Hypothalamus (tissue), 51 donors: ENCODE measurements at places on chromosomes 3 and 15.

GRCh38 chr15:95596496-95596895 lies 734.0 kb upstream of the NR2F2 start:
- no peak for DNase-seq

GRCh38 chr15:29568840-29569532 lies 253.3 kb downstream of the TJP1 start:
- no peak for DNase-seq

DNA sequence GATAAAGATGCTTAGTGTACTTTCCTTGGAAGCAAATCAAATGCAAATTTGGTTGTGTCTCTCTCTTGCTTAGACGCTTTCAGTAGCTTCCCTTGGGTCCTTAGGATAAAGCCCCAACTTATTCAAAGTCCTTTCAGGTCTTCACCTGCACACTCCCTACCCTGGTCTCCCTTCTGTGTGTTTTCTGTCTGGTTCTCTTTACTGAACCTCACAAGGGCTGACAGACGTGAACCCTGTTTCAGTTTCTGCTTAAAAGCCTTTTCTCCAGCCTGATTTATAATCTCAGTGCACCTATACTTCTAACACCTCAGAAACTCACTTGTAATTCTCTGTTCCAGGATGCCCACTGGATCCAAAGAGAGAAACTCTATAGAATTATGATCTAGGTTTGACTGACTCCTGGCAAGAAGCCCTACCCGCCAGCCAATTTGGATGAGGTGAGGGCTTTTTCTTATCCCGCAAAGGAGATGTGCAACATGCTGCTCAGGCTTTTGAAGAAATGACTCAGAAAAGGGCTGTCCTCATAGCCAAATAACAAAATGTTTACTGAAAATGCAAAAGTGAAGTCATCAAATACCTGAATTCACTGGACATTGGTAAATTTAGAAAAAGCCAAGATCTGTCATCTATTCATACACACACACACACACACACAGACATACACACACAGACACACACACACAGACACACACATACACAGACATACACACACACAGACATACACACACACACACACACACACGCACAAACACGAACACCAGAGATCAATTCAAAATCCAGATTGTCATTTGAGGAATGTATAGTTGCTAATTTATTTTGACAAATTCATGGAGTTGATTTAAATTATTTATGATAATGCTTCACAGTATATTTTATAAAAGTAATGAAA lies 102.4 kb upstream of the EOMES start:
- no peak for DNase-seq

DNA sequence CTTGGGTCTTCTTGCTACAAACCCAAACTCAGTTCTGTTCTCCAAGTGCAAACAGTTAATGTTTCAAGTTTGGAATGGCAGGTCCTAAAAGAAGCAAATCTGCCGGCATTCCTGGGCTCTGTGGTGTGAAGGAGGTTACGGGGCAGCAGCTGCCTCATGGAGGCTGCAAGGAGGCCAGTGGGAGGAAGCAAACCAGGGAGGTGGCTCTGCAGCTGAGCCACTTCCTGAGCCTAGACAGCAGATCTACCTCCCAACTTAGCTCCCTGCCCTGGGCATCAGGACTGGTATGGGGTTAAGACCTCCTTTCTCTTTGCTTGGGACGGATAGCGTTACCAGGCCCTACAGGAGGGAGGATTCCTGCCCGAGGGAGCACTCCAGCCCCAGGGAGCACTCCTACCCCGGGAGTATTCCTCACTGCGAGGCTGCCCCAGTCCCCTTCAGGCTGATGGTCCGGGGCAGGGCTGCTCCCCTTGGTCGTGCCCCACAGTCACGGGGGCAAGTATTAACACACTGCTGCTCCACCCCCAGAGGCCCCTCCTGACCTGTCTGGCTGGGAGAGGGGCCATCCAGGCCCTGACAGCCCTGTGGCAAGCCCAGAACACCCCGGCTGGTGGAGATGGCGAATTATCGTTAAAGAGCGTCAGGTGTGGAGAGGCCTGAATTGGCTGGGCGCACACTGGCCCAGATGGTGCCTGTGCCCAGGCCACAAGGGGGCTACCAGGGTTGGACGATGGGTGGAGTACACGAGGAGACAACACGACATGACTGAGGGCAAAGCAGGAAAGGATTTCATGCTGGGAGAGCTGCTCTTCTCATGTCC lies 129.9 kb downstream of the ATP10A start:
- no peak for DNase-seq

DNA sequence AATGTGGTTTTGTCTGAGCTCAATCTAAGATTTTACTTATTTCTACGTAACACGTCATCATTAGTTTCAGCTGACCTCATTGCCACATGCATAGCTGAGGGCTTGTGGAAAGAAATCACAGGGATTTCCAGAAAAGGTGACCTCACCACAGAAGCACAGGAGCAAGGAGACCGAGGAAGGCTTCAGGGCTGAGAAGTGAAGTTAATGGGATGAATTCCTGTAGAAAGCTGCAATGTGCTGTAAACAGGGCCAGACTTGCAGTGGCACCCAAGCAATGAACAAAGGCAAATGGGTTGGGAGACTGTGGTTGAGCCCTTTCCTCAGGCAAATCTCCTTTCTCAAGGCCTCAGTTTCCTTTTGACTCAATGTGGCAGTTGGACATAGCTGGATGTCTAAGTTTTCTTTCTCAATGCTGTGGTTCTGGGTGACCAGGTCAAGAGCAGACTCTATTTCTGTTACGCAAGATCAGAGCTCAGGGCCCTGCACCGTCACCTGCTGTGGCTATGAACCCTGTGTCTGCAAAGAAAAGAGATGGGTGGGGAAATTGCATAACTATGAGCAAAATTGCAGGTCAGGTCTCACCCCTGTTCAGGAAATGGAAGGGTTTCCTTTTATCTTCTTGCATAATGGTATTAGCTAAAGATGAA lies 252.2 kb upstream of the TBL1XR1 start:
- DNase-seq, result no peak

- DNase-seq, result no peak
These were observed 199.5 kb downstream of the KLF13 start for GRCh38 chr15:31525988-31526665.

- no peak for DNase-seq
These were observed 3.5 kb upstream of the PPCDC start for GRCh38 chr15:75019916-75020315.

GRCh38 chr15:44720460-44721176 lies 9.3 kb downstream of the B2M start:
- no peak for DNase-seq

DNA sequence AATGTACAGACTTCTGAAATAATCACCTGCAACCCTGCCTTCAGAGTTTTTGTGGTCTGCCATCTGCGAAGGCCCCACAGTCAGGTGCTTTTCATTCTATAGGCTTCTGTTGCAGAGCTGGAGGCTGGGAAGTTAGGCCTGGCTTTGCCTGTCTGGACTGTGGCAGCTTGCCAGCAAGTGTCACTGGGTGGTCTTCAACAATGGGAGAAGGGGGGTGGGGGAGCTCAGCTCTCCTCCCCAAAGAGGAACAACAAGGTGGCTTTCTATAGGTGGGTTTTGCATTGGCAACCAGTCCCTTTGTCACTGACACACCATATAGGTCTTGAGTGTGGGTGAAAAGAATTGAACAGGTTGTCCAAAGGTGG lies 7.3 kb downstream of the BOC start:
- no peak for DNase-seq

DNA sequence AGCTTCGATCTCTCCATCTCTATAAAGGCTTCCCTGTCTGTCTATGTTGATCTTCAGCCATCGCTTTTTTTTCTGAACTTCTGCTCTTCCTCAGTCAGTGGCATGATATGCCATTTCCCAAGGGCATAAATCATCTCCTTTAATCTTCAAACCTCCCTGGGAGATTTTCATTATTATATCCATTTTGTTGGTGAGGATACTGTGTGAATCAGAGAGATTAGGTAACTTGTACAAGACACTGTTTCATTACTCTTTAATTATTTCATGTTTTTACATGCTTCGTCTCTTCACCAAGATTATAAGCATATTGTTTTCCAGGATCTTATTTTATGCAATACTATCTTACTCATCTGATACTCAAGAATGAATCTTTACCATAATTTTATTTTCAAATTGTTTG lies 124.8 kb upstream of the ATP11B start:
- DNase-seq, result no peak

DNA sequence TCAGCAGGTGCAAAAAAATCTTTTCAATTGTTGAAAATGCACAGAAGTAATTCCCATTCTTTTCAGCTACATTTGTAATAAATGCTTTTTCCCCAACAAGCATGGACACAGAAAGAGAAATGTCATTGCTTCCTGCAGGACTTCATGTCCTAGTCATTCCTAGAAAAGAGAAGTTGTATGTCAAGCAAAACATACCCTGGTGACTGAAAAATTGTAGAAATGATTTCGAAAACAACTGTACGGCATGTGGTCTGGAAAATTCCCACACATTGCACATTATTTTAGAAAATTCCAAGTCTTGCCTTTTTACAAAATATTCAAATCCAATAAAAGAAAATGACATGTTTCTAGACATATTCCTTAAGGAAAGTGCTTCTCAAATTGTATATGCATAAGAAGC lies 50.4 kb upstream of the ALCAM start:
- no peak for DNase-seq

DNA sequence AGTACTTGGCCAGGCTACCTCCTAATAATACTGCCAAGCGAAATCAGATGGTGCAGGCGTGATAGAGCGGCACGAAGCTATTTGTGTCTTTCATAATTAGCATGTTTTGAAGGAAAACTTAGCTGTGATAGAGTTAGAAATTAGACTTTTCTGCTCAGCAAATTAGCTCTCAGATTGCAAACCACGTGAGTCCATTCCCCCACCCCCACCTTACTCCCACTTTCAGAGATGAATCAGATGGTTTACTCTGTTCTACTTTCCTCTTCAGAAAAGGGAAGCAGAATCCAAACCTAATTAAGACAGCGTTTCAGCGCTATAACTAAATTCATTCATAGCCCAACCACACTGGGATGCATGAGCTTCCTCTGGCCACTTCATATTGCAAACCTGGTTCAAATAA lies 214.6 kb downstream of the SLCO3A1 start:
- DNase-seq, result no peak

GRCh38 chr3:133840055-133840737 lies 34.6 kb downstream of the SRPRB start:
- DNase-seq, result no peak

- DNase-seq, result no peak
These were observed 790 bp upstream of the SRGAP3 start for GRCh38 chr3:9250236-9250635.

- no peak for DNase-seq
These were observed 172.7 kb downstream of the ZBTB20 start for GRCh38 chr3:114974387-114974786.

- no peak for DNase-seq
These were observed 213.2 kb upstream of the DCBLD2 start for GRCh38 chr3:99114565-99115291.

GRCh38 chr15:76105391-76105790 lies 45.6 kb downstream of the TMEM266 start:
- DNase-seq, result no peak

DNA sequence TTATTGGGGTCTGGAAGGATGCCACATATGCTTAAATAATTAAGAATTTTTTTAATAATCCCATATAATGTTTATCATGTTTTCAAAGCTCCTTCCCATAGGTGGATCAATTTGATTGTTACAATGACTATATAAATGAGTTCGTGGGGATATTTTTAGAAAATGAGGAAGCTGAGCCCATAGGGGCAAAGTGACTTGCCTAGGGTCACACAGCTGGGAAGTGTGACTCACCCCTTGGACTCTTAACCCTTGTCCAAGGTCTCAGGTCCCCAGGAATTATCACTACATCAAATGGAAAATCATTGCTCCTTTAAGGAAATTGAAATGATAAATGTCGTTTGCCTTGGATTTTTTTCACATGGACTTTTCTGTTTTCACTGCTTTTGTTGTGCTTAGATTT lies 161.2 kb upstream of the RGMA start:
- DNase-seq, result no peak

- DNase-seq, result peak; percentile 64
These were observed 1.1 kb downstream of the TMEM158 start for GRCh38 chr3:45224824-45225464.

GRCh38 chr3:128487813-128488635 lies 5.0 kb downstream of the GATA2 start:
- DNase-seq, result no peak

DNA sequence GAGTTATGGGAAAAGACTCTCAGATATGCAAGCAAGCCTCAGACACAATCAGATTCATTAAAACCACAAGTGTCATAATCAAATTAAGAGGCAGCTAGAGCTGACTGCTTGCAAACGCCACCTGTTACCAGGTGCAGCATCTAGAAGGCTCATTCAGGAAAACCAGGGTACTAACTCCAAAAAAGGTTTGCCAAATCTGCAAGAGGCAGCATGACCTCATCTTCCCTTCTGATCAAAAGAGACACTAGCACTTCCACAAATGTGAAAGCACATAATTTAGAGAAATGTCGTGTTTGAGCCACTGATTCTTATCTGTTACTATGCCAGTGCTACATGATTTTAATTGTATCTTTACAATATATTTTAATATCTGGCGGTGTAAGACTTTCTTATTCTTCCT lies 123.3 kb upstream of the NANOGP8 start:
- no peak for DNase-seq

DNA sequence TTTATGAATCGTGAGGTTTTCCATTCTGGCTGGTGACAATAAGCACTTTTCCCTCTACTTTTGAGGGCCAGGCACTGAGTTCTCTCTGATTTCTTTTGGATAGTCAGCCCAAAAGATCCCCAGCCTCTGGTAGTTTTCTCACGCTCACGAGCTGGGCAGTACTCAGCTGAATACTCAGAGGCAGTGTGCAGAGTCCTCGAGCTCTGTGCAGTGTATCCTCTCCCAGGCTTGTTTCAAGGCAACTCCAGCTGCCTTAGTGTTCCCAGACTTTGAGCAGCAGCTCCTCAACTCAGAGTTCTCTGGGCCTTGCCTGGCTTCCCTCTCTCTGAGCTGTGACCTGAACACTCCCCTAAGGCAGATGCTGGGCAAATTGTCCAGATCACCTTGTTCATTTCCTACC lies 59.1 kb upstream of the IQSEC1 start:
- DNase-seq, result no peak

DNA sequence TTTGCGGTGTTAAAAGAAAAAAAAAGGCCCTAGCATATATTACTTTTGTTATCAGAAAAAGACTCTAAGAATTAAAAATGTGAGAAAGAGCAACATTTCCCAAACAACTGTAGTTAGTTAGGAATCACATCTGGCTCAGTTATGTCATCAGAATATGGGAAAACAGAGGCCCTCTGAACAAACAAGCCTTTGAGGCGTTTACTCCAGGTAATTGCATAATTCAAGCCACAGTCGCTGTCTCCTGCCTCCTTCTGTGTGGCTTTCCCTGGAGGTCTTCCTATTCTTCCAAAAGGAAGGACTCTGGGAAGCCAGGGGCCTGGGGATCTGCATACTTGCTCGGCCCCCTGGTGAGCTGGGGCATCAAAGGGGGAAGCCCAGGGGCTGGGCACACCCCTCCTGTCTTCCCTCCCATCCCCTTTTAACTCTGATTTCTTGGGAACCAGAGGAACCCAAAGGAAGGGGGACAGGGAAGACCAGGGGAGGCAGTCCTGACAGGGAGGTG lies 3.7 kb upstream of the FAM107A start:
- no peak for DNase-seq
